ENCODE measurements at places on chromosomes 16 and 17.

GRCh38 chr16:85216522-85217375, 104.5 kb upstream of the CIBAR2 start:
- DNase-seq: no peak

- DNase-seq: no peak
Observed at GRCh38 chr16:1530883-1531637, 2.4 kb upstream of the TMEM204 start.

DNA sequence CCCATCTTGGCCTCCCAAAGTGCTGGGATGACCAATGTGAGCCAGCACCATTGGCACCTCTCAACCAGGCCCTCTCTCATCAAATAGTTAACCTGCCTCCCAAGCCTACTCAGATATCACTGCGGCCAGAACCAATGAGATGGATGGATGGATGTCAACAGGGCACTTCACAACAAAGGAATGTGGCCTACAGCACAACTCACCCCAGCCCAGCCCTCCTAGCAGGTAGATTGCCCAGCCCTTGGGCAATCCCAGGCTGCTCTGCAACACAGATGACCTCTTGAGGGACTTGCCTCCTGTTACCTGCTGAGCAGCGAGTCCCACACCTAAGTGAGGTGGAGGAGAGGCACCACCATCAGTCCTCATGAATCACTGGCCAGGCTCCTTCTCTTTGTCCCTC, 22.6 kb upstream of the KIFC3 start:
- DNase-seq: no peak

GRCh38 chr16:89443727-89444084, 46.7 kb downstream of the ANKRD11 start:
- no peak for DNase-seq

DNA sequence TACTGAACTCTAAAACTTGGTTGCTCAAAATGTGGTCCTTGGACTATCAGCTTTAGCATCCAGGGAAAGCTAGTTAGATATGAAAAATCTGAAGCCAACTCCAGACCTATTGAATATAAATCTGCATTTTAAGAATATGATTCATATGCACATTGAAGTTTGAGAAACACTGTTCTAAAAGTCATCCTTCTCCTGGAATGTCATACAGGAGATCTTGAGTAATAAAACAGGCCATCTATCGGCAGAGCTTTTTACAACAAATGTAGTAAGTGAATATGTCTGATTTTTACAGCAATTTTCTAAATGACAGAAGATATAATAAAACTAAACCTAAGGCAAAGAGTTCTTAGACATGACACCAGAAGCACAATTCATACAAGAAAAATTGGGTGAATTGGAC, 140.4 kb downstream of the PMP22 start:
- DNase-seq: no peak

DNA sequence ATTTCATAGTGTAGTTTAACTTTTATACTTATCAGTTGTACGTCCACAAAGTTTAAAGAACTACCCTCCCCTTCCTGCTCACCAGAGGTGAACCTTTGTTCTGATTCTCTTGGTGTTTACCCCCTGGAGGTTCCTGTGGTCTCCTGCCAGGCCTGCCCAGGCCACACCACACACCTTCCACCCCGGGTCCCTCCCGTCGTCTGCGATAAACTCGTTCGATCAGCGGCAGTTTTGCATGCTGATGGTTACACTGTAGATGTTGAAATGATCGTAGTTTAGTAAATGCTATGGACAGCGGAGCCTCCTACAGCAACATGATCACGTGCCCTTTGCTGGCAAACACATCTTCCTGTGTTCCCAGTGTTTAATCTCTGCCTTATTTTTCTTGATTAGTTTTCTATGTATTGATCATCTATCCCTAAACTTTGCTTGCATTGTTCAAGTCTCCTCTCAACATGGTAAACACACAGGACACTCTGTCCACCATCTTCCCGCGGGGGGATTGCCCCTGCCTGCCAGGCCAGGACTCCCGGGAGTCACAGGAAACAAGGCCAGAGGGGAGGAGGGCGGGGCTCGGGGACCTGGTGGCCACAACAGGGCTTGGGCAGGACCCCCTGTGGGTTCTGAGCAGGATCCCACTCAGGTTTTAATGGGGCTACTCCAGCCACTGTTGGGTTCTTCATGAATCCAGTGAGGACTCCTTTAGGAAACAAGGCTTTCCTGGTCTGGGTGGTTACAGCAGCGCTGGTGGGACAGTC, 2.8 kb upstream of the ACSF3 start:
- DNase-seq: no peak

- peak; percentile 27 for DNase-seq
Observed at GRCh38 chr16:54927125-54928015, 3.3 kb upstream of the IRX5 start.

GRCh38 chr16:30585022-30585399, 486 bp downstream of the ZNF785 start:
- peak; percentile 43 for DNase-seq

GRCh38 chr16:31713945-31714902, 159.4 kb upstream of the ZNF267 start:
- peak; percentile 17 for DNase-seq

DNA sequence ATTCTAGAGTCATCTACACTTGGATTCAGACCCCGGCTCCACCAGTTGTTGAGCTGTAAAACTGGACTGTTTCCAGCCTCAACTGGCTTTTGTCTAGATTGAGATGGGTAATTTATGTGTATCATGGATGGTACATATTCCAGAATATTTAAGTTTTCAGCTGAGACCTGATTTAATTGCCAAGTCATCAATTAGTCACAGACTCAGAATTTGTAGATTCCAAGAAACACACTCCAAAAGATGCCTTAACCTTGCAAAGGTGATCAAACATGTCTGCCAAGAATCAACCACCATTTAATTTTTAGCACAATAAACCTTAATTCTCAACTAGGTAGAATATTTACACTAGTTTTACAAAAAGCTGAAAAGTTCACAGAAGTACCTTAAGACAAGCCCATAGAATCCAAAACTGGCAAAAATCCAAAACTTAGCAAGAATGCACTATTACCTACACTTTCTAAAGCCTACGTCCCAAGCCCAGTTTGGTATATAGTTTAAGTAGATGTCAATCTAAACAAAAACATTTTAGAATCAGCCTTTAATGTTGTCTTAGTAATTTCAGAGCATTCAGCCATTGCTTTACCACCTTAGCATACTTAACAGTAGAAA, 17.7 kb downstream of the SIAH1 start:
- no peak for DNase-seq

Measured in CMK (cell line).